Spinal cord (tissue), 10 donors: ENCODE measurements at places on chromosomes 16 and 17. TPM values are rescaled to one million over a fixed set of nuclear protein-coding genes. Genes with fewer than 3 reads are reported as not detected.

HAP1 gene
- 22.1 TPM for total RNA-seq

CCL16 gene
- total RNA-seq, result 0.20 TPM

SULT1A1 gene
- 18.8 TPM for total RNA-seq

ERI2 gene
- total RNA-seq, result 26.0 TPM

GLYR1 gene
- total RNA-seq, result 55.2 TPM

SPN gene
- total RNA-seq, result 3.3 TPM

CDRT15 gene
- total RNA-seq, result not detected

LRRC37A gene
- 3.3 TPM for total RNA-seq

TMIGD1 gene
- total RNA-seq, result not detected

LPO gene
- 0.17 TPM for total RNA-seq

TLCD2 gene
- total RNA-seq, result 2.1 TPM

NME3 gene
- total RNA-seq, result 21.6 TPM

PPY gene
- total RNA-seq, result not detected

CPSF4L gene
- not detected for total RNA-seq

IL17C gene
- total RNA-seq, result not detected

CCL13 gene
- 2.5 TPM for total RNA-seq

CBFA2T3 gene
- total RNA-seq, result 1.2 TPM

USB1 gene
- total RNA-seq, result 9.6 TPM

CSH1 gene
- total RNA-seq, result not detected

SPOP gene
- total RNA-seq, result 81.5 TPM

TBC1D3E gene
- not detected for total RNA-seq

CD7 gene
- not detected for total RNA-seq

RPL27 gene
- total RNA-seq, result 670 TPM

OTOP3 gene
- not detected for total RNA-seq

ITGAX gene
- total RNA-seq, result 7.2 TPM

NPTX1 gene
- 6.7 TPM for total RNA-seq

MT4 gene
- not detected for total RNA-seq

SRL gene
- total RNA-seq, result 1.9 TPM

GLOD4 gene
- total RNA-seq, result 44.1 TPM

MT3 gene
- 74.1 TPM for total RNA-seq

PSMB10 gene
- 64.5 TPM for total RNA-seq

PRCD gene
- 8.9 TPM for total RNA-seq

PHKG2 gene
- 16.2 TPM for total RNA-seq

GLIS2 gene
- total RNA-seq, result 4.9 TPM
